Choroid plexus epithelial cell (primary cell): ENCODE measurements at places on chromosomes 4 and X.

DNA sequence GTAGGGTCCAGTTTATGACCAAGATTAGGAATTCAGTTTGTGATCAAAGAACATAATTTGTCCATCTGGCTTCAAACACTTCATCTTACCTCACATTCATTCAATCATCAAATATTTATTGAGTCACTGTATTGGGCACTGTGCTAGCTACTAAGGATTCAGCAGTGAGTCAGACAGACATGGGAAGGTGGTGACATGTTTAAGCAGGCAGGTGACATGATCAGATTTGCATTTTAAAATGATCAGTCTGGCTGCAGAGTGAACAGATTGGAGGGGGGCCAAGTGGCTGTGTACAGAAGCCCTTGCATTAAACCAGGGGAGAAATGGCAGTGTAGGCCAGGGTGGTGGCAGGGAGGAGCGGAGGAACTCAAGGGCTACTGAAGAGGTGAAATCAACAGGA, 25.1 kb upstream of the APLN start:
- DNase-seq: no peak

GRCh38 chr4:23660865-23661264, 229.0 kb downstream of the PPARGC1A start:
- no peak for DNase-seq

GRCh38 chrX:151396042-151396824, 773 bp upstream of the VMA21 start:
- DNase-seq: peak; percentile 79

DNA sequence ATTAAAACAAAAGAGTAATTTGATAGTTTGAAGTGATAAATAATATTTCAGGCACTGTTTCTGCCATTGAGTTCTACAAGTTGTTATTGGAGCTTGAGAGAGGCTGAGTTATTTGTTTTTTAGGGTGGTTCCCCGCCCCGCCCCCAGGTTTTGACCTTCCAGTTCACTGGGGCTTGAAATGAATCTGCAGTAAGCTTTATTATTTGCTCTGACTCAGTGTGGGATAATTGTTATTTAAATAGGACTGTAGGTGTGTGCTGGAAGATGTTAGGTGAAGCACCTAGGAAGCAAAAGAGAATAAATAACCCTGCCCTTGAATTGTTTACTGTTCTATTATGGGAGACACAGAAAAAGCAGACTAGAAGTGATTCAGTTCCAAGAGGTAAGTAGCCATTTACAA, 81.2 kb upstream of the KCNIP4 start:
- no peak for DNase-seq

- no peak for DNase-seq
Measured at GRCh38 chrX:12153741-12154140, 15.5 kb downstream of the FRMPD4 start.

DNA sequence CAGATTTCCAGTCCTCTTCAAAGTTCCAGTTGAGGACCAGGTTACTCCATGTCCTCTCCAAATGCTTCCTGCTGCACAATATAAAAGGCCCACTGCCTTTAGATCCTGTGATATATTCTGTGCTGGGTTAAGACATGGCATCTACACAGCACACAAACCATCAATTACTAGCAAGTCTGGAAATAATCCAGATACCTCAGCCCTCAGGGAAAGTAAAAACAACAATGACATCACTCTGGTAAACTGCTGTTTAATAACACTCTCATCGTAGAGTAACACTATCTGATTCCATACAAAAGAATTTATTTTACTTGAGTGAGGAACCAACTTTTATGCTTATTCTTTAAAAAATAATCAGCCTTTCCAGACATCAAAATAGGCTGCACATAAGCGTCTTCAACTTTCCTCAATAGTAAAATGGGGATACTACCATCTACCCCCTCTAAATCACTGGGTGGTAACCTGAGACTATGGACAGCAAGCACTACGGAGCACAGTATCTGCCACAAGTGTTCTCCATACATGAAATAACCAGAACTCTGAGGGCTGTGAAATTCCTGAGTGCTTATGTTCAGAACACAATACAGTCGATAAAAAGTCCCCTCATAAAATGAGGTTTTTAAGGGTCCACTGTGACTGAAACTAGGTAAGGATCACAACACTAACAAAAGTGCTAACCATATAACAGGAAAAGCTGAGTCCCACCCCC, 53.4 kb downstream of the ABCG2 start:
- peak; percentile 72 for DNase-seq
